Right atrium auricular region (tissue), 2 donors: ENCODE measurements at places on chromosomes 4 and X. TPM values are rescaled to one million over a fixed set of nuclear protein-coding genes. Genes with fewer than 3 reads are reported as not detected.

Gene PYURF
- total RNA-seq, result 51.8 TPM

Gene SMIM31
- not detected for total RNA-seq

Gene CT45A1
- not detected for total RNA-seq

Gene HS3ST1
- 8.4 TPM for total RNA-seq

Gene ACOT9
- 39.6 TPM for total RNA-seq

Gene CLDN34
- not detected for total RNA-seq

Gene NAT8L
- total RNA-seq, result 3.2 TPM

Gene HTRA3
- total RNA-seq, result 124 TPM

Gene RHOXF2B
- total RNA-seq, result not detected

Gene CDK16
- total RNA-seq, result 140 TPM

Gene CXCR3
- total RNA-seq, result not detected

Gene NUP62CL
- not detected for total RNA-seq

Gene TAF7L
- not detected for total RNA-seq

Gene TFDP3
- not detected for total RNA-seq

Gene TEX11
- total RNA-seq, result not detected

Gene SOD3
- total RNA-seq, result 94.9 TPM

Gene ADGRA3
- 27.8 TPM for total RNA-seq

Gene GLUD2
- 1.4 TPM for total RNA-seq

Gene RNF175
- total RNA-seq, result 10.2 TPM

Gene HELT
- not detected for total RNA-seq

Gene SUPT20HL1
- total RNA-seq, result not detected

Gene ATP5ME
- total RNA-seq, result 265 TPM

Gene F8A1
- 8.4 TPM for total RNA-seq

Gene TBC1D1
- 220 TPM for total RNA-seq

Gene DCUN1D4
- 26.1 TPM for total RNA-seq

Gene ADGRL3
- total RNA-seq, result 1.9 TPM

Gene IL13RA2
- total RNA-seq, result 0.44 TPM

Gene DDX60
- 10.7 TPM for total RNA-seq

Gene CFAP99
- not detected for total RNA-seq

Gene PAGE3
- total RNA-seq, result not detected

Gene NSG1
- 19.6 TPM for total RNA-seq
